ENCODE measurements at places on chromosomes 16 and 17. TPM values are rescaled to one million over a fixed set of nuclear protein-coding genes. Genes with fewer than 3 reads are reported as not detected.

- DNase-seq = no peak
Measured at GRCh38 chr17:8345951-8346665, 6.5 kb downstream of the ODF4 start.

DNA sequence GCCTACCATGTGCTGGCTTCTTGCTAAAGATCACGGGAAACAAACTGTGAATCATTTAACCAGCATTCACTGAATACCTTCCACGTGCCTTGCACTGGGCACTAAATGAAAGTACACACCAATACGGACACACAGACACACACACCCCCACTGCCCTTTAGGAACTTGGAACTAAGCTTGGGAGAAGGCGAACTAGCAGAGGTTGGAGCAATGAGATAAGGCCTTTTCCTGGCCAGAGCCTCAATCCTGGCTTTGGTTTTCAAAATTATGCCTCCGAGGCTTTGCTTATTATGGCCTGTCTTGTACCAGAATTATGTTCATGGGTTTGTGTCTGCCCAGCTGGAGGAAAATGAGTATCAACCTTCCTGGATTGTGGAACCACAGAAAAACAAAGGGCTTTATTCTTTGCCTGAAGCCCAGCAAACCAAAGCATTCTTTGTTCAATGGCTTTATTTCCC is 32.3 kb downstream of the CPPED1 start:
- peak; percentile 37 for DNase-seq

- peak; percentile 0 for DNase-seq
Measured at GRCh38 chr17:12402963-12403622, 262.6 kb upstream of the MYOCD start.

DNA sequence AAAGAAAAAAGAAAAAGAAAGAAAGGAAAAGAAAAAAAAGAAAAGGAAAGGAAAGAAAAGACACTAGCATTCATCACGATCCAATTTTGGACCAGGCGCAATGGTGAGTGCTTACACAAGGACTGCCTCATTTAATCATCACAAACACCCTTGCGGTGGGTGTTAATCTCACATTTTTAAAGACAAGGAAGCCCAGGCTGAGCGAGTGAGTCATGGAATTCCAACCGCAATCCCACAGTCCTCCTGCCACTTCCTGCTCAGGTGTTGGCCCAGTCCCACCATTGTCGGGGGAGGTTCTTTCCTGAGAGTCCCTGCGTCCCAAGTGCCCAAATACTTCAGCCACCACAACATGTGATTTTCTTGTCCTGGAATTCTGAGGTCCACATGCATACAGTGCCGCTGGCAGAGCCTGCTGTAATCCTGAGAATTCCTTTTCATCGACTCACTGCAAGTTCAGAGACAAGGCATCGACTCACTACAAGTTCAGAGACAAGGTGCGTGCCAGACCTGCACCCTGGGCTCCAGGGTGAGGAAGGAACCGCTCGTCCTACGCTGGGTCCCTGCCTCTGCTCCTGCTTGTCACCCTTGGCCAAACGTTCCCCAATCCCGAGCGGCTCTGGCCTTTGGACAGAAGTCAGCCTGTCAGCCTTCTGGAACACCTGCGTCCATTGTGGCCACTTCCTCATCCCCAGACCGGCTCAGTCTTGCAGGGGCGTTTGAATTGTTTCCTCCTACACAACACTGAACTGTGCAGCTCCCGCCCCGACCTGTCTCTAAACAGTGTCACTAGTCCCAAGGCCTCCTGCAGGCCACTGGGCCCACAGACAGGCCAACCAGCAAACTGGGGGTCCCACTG is 5.8 kb downstream of the ZG16B start:
- DNase-seq = peak; percentile 99

DNA sequence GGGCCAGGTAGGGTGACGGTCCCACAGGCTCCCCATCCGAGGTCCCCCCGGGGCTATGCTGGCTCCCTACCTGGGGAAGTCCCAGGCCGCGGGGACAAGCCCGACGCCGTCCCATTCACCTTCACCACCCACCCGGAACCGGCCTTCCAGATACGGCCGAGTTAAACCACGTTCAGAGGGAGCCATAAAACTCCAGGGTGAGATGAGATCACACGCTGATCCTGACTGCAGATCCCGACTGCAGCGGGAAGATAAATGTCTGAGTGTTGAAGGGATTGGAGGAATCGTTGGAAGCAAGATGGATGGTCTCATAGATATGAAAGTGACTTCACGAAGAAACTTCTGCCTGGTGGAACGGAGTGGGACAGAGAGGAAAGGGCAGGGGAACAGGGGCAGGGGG is 13.6 kb upstream of the C1QTNF8 start:
- DNase-seq = no peak

DNA sequence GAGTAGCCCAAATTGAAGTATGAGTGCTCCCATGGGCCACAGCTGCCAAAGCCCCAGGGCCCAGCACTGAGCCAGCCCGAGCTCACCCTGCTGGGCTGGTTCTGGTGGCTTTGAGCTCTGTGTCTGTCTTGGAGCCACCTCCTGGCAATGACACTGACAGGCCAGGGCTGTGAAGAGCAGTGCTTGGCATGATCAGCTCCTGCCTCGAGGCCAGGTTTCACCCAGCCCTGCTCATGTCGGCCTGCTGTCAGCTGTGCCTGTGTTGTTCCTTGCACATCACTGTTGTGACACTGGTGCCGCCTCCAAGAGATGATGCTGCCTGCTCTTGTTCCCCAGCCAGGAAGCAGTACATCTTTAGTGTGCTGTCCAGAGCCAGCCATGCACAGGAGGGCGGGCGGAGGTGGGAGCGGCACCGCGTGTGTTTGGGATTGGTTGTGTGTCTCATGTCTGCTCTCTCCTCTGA is 26.0 kb downstream of the PLD6 start:
- DNase-seq = no peak

DNA sequence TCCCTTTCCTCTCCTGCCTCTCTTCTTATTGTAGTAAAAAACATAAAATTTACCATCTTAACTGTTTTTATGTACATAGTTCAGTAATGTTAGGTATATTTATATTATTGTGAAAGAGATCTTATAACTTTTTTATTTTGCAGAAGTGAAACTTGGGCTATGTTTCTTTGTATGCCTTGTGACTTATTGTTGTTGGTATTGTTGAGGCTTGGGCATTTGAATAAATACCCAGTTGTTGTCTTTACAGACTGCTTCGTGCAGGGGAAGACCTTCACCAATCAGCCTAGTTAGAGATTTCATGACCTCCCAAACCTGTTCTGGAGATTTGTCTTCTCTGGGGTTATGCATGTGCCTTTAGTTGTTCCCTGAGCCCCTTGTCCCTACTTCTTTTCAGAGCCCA is 31.9 kb downstream of the REXO5 start:
- DNase-seq = no peak

Gene SPATA22
- total RNA-seq = not detected

Gene PYY
- not detected for total RNA-seq

Gene BEAN1
- total RNA-seq = 1.7 TPM

Data from RPMI7951 (cell line).